Stimulated activated CD4-positive, alpha-beta T cell treated with anti-CD3 and anti-CD28 coated beads, Interleukin-2, amount 100 ng/mL, for 24 hours (primary cell): ENCODE measurements at places on chromosomes 1 and 21.

GRCh38 chr1:232878086-232878485 lies 72.3 kb upstream of the NTPCR start:
- DNase-seq, result no peak

- no peak for DNase-seq
Measured at GRCh38 chr1:210251680-210252490, 19.3 kb downstream of the SERTAD4 start.

- no peak for DNase-seq
Measured at GRCh38 chr1:236853921-236854604, 59.0 kb downstream of the MTR start.

DNA sequence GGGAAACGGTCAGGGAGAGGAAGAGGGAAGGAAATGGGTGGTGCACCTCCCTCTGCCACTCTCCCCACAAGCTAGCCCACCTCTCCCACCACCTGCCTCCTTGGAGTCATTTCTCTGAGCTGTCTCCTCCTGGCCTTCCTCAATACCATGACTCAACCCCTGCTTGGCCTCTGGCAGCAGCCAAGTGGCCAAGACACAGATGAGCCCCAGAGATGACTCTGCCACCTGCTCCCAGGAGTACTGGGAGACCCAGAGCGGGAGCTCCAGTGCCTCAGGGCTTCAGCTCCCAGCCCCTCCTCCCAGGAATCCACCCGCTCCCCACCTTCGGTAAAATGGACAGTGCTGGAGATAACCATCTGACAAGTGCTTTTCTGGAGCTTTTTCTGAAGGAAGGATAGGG lies 2.6 kb downstream of the S100A16 start:
- DNase-seq, result no peak

GRCh38 chr1:152035539-152036266 lies 1.1 kb downstream of the S100A11 start:
- DNase-seq, result peak; percentile 28

DNA sequence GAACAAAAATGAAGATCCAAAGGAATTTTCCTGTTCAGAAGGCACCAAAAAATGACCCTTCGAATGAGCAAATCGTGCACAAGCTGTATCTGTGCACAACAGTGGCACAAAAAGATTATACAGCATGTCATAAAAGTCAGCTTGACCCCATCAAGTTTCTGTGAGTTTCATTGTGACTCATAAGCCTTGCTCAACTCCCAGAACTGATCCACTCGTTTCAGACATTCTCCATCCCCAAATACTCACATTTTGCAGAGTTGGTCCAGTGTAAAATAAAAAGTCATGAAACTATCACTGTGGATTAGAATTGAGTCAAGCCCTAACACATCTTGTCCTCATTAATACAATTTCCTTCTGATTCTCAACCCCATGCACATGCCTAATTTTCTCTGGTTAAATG lies 174.7 kb upstream of the PKN2 start:
- DNase-seq, result no peak

GRCh38 chr1:163248064-163248463 lies 45.3 kb upstream of the RGS5 start:
- DNase-seq, result no peak

DNA sequence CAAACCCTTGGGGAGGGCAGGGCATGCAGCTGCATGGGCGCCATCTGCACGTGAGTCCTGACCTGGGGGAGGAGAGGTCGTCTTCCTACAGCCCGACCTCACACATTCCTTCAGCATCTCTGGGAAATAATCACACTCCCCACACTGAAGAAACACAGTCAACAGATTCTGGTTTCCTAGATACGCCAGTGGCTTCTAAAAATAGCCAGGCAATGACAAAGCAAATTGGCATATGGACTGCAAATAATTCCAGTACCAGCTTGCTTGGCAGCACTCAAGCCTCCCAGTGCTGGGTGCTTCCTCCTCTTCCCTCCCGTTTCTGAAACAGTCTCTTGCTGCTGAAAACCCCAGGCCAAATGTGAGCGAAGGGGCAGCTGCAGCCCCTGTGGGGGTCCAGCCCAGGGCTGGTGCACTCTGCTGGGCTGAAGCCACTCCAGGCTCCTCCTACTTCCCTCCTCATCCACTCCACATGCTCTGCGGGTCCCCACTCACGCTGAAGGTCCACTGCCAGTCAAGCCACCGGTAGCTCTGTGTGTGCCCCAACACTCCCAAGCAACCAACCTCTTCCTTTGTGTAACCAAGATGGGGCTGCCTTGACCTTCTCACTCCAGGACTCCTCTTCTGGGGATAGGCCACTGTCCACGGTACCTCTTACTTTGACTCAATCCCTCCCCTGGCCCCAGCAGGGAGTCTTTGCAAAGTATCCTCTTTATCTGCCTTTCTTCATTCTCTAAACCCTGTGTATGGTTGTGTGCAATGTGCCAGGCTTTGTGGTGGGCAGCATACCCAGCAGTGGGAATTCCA lies 69.0 kb downstream of the KCND3 start:
- DNase-seq, result no peak

DNA sequence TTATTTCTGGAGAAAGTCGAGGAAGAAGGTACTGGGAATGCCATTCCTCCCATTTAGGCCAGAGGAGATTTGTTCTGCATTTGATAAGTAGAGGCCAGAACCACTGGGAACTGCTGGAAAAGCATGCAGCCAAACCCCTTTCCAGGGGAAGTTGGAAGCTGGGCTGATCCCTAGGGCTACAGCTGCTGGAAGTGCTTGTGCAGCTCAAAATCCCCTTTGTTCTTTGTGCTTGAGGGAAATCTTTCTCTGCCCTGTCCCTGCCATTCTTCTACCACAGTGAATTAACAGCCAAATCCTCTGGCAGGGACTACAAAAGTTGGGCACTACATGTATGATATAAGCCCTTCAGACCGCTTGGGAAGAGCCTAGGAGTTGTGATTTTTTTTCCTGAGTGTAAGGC lies 734.1 kb downstream of the LRRIQ3 start:
- no peak for DNase-seq
